Activated CD4-positive, CD25-positive, alpha-beta regulatory T cell treated with anti-CD3 and anti-CD28 coated beads, Interleukin-2, amount 50 U/mL, for 24 hours (primary cell): ENCODE measurements at places on chromosomes 1 and 21.
A peak's percentile ranks its signal among the peaks of the same experiment; 100 is the strongest.

DNA sequence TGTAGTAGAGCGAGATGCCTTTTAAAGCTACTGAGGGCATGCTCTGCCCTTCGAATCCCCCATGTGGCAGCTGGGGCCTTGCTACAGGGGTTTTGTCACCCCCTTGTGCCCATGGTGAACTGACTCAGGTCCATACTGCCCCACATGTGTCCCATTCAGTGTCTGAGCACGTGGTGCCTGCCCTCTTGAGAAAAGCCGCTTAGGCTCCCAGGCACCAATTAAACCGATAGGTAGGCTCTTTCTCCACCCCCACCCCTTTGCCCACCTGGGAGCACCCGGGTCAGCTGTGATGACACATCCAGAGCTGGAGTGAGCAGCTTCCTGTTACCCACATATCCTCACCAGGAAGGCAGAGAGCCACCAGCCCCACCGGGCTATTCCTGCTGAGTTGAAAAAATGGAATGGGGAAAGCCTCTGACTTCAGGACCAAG lies 30.5 kb downstream of the TMCC2 start:
- no peak for ATAC-seq

DNA sequence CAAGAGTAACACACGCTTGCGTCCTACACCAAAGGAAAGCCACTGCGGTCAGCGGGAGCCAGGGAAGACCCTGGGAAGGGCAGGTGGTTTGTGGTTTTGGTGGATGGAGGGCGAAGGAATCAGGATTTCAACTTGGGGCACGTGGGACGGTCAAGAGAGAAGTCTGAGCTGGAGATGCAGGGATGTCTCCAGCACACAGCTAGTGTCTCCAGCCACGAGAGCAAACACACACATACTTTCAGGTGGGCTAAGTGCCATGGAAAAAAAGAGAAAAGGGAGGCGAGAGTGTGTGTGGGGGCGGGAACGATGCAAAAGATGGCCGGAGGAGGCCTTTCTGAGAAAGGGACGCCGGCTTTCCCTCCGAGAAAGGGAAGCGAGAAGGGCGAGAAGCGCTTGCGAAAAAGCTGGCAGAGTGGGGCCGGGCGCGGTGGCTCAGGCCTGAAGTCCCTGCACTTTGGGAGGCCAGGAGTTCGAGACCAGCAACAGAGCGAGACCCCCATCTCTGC lies 1.4 kb upstream of the SRRM1 start:
- ATAC-seq = no peak

- no peak for ATAC-seq
Measured at GRCh38 chr1:206498685-206499084, 8.6 kb upstream of the RASSF5 start.

DNA sequence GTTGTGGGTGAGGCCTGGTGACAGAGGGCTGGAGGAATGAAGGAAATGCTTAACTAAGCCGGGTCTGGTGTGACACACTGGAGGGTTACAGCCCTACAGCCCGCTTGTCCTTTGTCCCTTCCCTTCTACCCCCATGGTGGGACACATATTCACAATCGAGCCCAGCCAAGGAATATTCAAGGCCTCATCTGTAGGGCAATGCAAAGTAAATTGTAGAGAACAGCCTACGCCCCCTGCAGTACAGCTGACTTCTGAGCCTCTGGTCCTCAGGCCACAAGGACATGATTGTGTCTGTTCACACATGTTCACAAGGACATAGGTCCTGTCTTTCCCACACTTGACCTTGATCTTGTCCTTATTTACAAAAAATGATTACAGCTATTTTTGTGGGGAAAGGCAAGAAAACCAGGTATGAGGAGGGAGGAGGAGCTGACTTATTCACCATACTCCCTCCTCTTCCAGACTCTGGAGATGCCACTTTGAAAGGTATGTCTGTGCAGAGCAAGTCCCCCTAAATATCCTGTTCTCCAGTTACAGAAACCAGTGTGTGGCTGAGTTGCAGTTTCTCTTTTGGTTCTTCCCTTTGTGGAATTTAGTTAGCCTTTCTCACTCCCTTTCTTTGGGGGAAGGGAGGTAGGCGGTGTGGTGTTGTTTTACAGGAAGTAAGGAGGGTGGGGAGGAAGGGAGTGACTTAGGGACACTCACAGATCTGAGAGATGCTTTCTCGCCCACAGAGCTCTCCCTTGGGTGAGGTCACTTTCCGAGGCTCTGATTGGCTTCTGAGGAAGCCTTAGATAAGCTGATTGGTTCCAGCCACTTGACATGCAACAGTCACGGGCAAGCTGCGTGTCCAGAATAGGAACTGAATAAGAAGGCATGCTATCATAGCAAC lies 14.6 kb downstream of the POLR3GL start:
- ATAC-seq = peak; percentile 91

GRCh38 chr1:170017478-170017877 lies 57.0 kb downstream of the KIFAP3 start:
- no peak for ATAC-seq

DNA sequence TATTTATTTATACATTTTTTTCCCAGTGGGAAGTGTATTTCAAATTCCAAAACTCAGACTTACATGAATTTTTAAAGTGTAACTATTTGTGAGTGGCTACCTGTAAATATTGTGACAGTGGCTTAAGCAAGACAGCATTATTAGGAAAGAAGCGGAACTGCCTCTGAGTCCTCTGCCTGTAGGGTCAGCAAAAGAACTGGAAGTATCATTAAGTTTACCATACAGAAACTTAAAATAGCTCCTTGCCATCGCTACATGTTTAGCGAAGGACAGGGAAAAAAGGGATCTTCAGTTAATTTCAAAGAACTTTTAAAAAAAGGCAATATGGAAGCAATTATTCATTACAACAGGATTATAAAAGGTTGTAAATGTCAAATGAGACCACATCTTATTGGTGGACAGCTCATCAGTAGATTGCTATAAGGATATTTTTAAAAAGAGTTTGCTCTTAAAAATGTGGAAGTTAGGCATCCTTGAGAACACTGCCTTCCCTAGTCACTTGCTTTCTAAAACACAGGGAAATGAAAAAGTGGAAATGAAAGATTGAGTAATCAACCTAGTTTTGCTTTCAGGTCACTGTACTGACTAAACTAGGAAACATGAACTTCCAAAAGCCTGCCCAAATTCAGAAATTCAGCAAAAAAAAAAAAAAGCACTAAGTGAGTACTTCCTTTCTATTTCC lies 39.2 kb downstream of the NSL1 start:
- no peak for ATAC-seq

- ATAC-seq = no peak
Measured at GRCh38 chr1:14659913-14660312, 61.4 kb downstream of the KAZN start.

- no peak for ATAC-seq
Measured at GRCh38 chr1:15969321-15969880, 6.5 kb downstream of the ZBTB17 start.

GRCh38 chr1:206583707-206584648 lies 28.3 kb downstream of the EIF2D start:
- ATAC-seq = peak; percentile 41

DNA sequence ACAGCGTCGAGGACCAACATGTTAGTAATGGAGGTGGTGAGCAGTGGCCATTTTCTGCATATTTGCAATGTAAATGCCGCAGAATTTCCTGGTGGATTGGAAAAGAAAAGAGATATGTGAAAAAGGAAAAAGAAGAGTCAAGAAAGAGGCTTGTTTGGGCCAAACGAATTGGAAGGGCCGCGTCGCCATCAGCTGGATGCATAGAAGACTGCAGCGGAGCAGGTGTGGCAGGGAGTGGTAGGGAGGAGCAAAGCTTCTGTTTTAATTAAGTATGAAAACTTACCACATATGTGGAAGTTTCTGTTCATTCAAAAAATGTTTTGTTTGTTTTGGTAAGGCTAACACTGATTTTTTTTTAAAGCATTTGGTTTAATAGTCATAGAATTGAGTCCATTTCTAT lies 690.7 kb downstream of the NCAM2 start:
- no peak for ATAC-seq

DNA sequence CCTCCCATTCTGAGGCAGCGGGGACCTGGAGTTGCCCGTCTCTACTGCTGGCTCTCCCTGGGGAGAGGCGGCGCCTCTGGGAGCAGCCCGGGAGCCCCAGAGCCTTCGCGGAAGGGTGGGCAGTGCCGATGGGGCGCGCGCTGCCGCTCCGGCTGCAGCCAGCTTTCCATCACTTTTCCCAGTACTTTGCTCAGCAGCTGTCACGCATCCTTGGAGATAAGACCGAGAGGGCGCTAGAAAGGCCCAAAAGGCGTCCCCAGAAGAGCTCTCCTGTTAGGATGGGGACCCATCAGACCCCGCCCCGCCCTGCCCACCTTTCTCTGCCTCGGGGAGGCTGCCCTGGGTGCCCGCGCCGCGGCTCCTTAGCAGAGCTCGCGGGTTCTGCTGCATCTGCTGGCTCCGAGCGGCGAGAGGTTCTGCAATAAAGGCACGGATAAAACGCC lies 534 bp downstream of the KCNH1 start:
- ATAC-seq = peak; percentile 22

GRCh38 chr1:197451381-197451780 lies 183.3 kb downstream of the CRB1 start:
- ATAC-seq = no peak

DNA sequence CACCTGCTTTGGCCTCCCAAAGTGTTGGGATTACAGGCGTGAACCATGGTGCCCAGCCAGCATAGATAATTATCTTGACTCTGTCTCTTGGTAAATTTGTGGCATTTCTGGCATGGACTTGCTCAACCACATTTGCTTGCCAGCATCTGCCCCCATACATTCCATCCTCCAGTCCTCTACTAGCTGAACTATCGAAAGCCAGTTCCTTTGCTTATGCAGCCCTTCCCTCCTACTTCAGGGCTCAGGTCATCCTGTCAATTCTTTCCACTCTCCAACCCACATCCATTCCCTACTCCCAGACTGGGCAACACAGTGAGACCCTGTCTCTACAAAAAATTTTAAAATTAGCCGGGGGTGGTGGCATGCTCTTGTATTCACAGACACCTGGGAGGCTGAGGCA lies 13.0 kb upstream of the UQCRHL start:
- ATAC-seq = no peak

DNA sequence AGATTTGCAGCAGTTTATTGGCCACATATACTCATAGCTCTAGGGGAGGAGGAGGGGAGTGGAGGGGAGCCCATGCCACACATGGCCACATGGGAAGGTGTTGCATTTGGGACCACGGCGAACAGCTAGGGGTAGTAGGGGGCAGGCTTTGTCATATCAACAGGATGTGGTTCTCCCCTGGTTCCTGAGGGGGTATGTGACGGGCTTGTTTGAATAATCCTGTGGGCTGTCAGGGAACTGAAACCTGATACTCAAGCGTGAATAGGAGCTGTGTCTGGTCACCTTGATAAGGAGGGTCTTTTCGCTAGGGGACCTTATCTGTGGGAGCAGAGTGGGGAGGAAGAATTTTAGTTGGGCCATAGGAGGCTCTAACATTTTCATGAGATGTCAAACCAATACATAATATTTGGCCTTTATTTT lies 264.7 kb downstream of the CTH start:
- peak; percentile 21 for ATAC-seq

GRCh38 chr1:66539491-66539890 lies 5.5 kb downstream of the SGIP1 start:
- no peak for ATAC-seq

DNA sequence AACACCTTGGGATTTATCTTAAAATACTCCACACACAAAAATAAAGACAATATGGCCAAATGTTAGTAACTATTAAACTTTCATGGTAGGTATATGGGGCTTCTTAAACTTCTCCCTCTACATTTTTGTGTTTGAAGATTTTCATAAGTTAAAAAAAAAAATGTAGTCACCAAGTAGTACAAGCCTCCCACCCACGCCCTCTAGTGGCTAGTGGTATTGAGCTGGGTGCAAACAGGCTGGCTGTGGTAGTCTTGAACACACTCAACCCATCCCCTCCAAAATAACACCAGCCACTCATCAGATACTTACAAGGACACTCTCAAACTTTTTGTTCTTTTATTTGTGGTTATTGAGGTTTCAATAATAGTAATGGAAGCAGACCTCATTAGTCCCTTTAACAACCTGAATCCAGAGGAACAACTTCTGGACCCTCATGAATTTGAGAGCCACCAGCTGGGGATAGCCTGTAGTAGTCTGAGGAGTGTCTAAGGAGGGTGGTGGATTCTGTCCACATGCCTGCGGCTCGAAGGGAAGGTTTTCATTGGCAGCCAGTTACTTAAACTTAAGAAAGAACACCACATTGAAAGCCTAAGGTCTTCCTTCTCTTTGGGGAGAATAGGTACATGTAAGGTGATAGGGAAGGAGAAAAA lies 15.6 kb downstream of the RD3 start:
- peak; percentile 68 for ATAC-seq

- ATAC-seq = no peak
Measured at GRCh38 chr1:230760360-230760827, 13.2 kb downstream of the CAPN9 start.

GRCh38 chr1:109161858-109162606 lies 48.1 kb downstream of the ELAPOR1 start:
- peak; percentile 53 for ATAC-seq

DNA sequence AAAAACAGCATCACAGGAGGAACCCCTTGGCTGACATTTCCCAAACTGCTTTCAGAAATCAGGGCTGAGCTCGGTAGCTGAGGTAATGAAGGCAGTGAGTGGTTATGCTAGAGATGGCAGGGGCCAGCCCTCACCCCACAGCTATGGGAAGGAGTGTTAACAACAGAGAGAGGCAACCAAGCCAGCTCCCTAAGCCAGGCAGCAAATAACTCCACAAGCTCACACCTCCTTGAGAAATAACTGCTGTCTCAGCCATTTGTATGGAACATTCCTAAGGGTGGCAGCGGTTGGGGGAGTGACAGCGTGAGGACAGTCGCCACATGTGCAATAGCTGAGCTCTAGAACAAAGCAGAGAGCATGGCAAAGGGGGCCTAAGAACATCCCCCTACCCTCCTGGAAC lies 42.6 kb downstream of the LMX1A start:
- no peak for ATAC-seq

- ATAC-seq = peak; percentile 38
Measured at GRCh38 chr1:231918239-231919015, 291.8 kb downstream of the DISC1 start.

DNA sequence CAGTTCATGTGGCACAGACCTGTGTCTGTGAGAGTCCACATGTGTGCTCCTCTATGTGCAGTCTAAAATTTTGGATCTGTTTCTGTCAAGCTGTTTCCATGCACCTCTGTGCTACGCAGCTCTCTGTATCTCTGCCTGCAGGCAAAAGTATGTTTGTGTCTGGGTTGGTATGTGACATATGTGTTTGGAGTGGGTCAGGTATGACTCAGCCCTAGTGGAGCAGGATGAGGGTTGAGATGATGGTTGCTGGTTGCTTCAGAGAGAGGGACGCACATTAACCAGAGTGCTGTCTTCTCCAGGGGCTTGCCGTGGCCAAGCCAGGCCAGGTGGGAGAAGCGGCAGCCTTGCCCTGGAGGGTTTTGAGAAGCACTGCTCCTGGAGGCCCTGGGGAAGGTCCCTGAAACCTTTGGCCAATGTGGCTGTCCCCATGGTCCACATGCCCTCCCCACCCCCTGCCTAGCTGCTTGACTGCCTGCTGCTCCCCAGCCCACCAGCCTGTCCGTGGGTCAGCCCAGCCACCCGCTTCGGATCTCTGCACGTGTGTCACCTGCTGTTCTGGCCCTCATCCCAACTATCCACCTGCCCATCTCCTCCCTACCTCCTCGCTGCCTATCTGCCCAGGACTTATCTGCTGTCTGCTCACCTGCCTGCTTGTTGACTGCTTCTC lies 4.1 kb upstream of the EVA1B start:
- ATAC-seq = peak; percentile 31
